ENCODE measurements at places on chromosomes 7 and 10.

DNA sequence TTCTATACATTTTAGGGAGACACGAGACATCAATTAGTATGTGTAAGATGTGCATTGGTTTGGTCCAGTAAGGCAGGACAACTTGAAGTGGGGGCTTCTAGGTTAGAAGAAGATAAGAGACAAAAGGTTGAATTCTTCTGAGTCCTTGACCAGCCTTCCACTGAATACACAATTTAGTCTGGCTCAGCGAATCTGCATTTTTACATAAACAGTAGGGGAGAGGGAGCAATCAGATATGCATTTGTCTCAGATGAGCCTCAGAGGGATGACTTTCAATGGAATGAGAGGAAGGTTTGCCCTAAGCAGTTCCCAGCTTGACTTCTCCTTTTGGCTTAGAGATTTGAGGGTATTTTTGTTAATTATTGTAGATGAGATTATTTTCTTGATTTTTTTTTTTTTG lies 20.0 kb upstream of the C10orf90 start:
- no peak for DNase-seq

- DNase-seq, result no peak
Observed at GRCh38 chr10:130708465-130709070, 572.4 kb downstream of the GLRX3 start.

DNA sequence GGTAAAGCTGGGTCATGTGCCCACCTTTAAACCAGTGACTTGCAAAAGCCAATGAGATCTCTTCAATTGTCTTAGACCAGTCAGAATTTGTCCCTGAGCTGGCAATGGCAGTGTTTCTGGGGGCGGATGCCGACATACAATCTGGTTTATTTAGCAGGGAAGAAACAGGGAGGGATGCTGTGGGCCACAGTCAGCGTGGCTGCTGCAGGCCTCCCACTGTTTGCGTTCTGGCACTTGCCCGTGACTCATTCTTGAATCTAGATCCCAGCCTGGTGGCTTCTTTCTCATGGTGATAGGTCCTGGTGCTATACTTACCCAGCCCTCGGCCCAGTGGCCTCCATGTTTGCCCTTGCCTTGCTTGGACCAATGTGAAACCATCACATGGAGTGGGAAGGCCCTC lies 3.1 kb upstream of the CPA1 start:
- DNase-seq, result no peak

GRCh38 chr7:140901941-140902302 lies 22.8 kb downstream of the BRAF start:
- DNase-seq, result no peak

DNA sequence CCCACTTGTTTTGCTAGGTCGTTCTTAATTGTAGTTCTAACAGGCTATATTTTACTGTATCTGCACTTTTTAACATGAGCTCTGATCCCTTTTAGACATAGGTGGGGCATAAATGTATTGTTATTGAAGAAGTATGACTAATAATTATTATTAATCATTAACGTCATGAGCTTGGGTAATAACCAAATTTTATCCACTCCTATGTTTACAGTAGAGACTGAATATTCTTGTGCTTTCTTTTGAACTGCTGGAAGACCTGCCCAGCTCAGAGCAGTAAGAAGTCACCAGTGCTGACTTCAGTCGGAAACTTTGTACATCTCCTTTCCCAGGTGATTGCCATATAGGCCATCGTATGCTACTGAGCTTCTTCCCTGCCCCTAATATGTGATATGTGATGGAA lies 18.7 kb downstream of the PKD2L1 start:
- no peak for DNase-seq

- DNase-seq, result peak; percentile 71
Observed at GRCh38 chr10:123007558-123008354, 839 bp downstream of the IKZF5 start.

- no peak for DNase-seq
Observed at GRCh38 chr7:68438811-68439210, 1159.5 kb upstream of the AUTS2 start.

DNA sequence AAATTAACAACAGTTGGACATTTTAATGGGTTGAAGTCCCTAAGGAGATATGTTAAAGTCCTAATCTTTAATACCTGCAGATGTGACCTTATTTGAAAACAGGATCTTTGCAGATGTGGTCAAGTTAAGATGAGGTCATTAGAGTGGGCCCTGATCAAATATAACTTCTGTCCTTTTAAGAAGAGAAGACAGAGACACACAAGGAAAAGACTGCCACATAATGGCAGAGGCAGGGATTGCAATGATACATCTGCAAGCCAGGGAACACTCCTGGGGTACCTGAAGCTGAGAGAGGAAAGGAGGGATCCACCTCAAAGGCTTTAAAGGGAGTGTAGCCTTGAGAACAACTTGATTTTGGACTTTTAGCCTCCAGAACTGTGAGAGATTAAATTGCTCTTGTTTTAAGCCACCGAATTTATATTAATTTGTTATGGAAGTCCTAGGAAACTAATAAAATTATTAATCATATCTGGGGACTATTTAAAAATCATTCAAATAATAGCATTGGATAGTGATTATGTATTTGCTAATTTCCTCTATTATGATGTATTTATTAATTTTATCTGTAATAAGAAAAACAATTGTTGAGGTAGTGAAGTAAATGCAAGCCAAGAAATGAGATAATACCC lies 700.0 kb upstream of the PCDH15 start:
- DNase-seq, result no peak

DNA sequence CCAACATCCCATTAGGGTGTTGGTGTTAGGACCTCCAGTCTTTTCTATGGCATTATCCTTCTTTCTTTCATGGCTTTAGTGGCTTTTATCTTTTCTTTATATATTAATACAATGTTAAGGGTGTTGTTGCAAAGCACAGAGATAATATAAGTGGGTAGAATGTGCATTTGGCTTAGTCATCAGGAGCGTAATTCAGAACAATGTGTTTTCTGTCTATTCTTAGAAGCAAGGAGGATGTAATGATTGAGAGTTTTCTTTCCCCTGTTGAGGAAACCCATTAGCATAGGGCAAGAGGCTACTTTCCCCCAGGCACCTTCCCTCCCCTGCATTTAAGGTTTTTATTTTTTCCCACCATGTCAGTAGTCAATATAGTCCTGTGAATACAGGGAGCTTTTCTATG lies 79.7 kb downstream of the TMEM106B start:
- DNase-seq, result no peak

DNA sequence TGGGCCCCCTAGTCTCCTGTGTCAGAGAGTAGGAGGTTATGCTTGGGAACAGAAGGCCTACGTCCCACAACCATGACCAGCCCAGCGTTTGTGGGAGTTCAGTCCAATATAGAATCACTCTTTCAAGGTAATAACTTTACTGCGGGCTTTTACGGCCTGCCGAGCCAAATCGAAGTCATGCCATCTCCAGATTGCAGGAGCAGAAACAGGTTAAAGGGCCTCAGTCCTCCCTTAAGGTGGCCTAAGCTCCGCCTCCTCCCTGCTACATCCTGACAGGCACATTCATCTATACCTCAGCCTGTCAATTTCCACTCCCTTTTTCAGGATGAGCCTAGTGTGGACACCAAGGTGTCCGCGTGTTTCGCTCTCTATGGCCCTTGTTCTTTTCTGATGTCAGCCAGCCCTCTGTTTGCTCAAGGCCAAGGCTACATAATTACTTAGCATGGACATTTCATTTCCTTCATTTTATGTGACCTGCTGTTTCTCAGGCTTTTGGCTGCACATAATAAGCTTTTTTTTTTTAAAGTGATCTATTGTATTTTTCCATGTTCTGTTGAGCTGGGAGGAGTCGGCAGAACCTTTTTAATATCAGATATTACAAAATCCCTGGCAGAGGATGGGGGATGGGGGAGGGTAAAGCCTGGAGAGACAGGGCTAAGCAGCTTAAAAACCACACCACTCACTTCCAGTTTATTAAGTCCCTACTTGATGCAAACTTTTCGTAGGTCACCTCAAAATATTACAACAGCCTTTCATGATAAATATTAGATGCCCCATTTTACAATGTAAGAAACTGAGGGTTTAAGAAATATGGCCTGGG lies 84.6 kb downstream of the CACNB2 start:
- no peak for DNase-seq

GRCh38 chr7:106493041-106493731 lies 167.8 kb downstream of the CCDC71L start:
- DNase-seq, result no peak
